ENCODE measurements at places on chromosomes 16 and 17.

DNA sequence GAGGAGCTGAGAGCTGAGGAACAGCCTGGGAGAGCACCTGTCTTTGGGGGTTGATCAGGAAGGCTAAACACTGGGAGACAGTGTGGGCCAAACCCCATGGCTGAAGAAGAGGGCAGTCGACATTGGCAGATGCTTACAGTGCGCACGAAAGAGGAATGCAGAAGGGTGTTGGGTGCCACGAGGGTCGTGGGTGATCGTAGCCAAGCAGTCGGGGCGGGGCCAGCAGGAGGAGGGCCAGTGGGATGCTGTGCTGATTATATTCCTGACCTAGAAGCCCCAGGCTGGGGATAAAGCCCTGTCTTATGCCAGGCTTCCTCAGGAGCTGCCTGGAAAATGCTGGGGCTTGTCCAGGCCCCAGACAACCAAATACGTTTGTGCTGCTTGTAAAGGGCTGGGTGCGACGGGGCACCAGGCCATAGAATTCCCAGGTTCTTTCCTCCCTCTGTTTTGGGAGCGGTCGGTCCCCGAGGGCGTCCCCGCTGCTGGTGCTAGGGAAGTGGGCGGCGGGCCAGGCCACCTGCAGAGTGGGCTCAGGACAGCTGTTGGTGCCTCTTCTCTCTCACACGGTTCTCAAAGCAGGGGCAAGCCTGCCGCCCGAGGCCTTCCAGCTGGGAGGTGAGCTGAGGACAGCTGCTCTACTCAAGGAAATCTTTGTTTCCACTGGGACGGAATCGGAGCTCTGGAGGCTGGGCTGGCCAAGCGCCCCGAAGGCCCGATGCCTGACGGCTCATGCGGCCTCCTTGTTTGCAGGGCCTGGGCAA lies 10.0 kb downstream of the C1QTNF1 start:
- DNase-seq: no peak

GRCh38 chr17:76273445-76274111 lies 8.4 kb downstream of the UBALD2 start:
- DNase-seq: no peak

- no peak for DNase-seq
These were observed 28.0 kb downstream of the NF1 start for GRCh38 chr17:31122746-31123145.

DNA sequence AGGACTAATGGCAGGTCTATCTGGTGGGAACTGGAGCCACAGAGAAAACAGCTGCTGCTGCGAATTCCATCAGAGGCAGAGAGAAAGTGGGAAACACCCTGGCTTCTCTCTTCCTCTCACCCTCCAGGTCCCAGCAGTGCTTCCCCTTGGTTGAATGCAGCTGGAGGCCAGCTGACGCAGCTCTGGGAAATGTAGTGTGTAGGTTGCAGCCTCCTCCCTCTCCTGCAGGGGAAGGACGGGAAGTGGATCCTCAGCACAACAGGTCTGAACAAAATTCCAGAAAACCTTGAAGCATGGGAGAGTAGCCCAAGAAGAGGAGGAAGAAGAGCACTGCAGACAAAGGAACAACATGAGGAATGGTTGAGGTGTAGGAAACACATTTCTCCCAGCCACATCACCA lies 67.8 kb upstream of the MMP2 start:
- DNase-seq: no peak

- DNase-seq: no peak
These were observed 96.8 kb upstream of the PSMD7 start for GRCh38 chr16:74199842-74200124.

GRCh38 chr16:4833584-4833983 lies 13.5 kb downstream of the GLYR1 start:
- no peak for DNase-seq

DNA sequence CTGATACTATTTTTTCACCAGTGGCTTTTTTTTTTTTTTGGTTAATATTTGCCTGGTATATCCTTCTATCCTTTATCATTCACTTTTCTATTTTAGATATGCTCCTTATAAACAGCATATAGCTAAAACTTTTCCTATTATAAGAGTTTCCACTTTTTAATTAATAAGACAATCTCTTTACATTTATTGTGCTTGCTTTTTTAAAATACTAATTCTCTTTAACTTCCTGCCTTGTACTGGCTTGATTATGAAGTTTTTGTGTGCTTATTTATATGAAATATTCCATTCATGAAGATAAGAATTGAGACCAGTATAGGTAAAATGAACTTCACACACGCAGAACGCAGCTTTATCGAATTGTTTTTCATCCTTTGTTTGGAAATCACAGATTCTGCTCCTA lies 9.0 kb upstream of the CDRT15 start:
- no peak for DNase-seq

DNA sequence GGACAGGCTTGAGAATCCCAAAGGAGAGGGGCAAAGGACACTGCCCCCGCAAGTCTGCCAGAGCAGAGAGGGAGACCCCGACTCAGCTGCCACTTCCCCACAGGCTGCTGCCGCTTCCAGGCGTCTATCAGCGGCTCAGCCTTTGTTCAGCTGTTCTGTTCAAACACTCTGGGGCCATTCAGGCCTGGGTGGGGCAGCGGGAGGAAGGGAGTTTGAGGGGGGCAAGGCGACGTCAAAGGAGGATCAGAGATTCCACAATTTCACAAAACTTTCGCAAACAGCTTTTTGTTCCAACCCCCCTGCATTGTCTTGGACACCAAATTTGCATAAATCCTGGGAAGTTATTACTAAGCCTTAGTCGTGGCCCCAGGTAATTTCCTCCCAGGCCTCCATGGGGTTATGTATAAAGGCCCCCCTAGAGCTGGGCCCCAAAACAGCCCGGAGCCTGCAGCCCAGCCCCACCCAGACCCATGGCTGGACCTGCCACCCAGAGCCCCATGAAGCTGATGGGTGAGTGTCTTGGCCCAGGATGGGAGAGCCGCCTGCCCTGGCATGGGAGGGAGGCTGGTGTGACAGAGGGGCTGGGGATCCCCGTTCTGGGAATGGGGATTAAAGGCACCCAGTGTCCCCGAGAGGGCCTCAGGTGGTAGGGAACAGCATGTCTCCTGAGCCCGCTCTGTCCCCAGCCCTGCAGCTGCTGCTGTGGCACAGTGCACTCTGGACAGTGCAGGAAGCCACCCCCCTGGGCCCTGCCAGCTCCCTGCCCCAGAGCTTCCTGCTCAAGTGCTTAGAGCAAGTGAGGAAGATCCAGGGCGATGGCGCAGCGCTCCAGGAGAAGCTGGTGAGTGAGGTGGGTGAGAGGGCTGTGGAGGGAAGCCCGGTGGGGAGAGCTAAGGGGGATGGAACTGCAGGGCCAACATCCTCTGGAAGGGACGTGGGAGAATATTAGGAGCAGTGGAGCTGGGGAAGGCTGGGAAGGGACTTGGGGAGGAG lies at the start of gene CSF3:
Gene CSF3 (plus strand): TSS at position 436 of the 993 bp plus-strand sequence. CDS start 35 bp downstream, at position 471.
- no peak for DNase-seq

GRCh38 chr17:47368262-47368661 lies 44.5 kb downstream of the EFCAB13 start:
- DNase-seq: no peak

DNA sequence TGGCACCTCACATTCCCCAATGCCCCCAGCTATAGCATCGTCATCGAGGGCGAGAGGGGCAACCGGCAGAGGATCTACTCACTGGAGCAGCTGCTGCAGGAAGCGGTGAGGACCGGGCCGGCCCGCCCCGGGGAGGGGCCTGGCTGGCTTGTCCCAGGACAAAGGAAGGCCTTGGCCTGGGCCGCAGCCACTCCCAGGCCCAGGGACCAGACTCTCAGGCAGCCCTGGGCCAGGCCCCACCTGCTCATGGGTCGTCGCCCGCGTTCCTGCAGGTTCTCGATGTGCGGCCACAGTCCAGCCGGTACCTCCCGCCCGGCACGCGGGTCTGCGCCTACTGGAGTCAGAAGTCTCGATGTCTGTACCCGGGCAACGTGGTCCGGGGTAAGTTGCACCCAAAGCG lies 53.4 kb downstream of the ACTG1 start:
- no peak for DNase-seq

DNA sequence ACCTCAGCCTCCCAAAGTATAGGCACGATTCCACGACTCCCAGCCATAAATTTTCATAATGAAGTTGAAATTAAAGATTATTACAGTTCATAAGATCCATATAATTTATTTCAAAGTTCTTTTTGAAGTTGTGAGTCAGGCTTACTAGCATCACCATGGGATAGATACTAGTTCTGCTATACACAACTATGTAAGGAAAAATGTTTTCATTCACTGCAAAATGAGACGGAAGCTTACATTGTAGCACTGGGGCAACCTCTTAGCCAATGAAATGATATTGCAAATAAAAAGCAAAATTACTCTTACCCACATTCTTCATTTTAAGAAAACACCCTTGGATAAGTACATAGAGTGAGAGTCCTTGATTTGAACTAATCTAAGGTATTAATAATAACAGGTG lies 18.8 kb upstream of the MARCHF10 start:
- no peak for DNase-seq

DNA sequence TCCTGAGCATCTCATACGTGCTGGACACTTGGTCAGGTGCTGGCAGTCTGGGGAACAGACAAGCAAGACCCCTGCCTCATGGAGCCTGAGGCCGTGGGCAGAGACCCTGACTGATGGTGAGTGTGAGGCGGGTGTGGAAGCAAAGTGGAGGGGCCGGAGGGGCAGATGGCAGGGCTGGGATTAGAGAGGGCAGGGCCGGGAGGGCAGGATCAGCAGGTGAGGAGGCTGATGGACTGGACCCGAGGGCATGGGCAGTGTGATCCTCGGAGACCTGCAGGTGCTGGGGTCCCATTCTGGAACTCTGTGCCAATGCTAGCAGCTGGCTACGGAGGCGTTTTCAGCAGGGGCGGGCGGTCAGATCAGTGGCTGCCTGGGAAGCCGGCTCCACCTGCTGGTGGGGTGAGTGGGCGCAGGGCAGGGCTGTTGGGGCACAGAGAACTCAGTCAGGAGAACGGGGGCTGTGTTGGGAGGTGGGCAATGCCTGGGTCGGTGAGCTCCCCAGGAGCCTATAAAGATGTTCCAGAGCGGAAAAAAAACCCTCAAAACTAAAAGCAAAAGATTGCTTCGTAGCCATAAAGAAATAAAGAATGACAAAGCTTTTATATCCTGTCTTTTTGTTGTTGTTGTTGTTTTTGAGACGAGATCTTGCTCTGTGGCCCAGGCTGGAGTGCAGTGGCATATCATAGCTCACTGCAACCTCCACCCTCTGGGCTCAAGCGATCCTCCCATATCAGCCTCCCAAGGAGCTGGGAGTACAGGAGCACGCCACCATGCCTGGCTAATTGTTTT lies 8.9 kb upstream of the C16orf74 start:
- peak; percentile 8 for DNase-seq

DNA sequence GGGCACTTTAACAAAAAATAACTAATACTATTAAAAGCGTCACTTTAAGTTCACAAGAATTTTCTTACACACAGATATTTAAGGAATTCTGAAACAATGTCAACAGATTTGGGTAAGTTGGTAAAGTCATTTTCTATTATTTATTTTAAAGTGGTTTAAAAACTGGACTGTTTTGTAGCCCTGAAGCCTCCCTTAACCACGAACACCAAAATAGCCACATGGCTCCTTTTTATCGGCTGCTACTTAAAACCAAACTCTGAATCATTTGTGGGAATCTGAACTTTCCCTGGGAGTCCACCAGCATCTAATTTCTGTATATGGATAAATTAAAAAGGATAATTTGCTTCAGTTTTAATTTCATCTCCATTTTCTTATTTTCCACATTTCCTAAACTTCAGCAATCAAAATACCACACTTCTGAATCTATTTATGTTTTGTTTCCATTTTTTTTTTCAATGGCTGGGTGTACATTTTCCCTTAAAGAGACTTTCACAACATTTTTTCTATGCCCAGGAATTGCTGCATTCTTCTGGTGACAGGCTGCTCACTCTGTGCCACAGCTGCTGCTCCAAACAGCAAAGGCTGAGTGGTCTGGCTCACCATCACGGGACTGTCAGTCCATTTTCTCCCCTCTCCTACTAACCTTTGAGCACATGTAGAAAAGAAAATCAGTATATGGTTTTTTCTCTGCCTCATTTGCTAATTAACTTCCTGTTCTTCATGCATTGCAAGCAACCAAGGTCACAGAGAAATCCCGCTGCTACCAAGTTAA lies 255.5 kb upstream of the KCNJ16 start:
- DNase-seq: no peak

DNA sequence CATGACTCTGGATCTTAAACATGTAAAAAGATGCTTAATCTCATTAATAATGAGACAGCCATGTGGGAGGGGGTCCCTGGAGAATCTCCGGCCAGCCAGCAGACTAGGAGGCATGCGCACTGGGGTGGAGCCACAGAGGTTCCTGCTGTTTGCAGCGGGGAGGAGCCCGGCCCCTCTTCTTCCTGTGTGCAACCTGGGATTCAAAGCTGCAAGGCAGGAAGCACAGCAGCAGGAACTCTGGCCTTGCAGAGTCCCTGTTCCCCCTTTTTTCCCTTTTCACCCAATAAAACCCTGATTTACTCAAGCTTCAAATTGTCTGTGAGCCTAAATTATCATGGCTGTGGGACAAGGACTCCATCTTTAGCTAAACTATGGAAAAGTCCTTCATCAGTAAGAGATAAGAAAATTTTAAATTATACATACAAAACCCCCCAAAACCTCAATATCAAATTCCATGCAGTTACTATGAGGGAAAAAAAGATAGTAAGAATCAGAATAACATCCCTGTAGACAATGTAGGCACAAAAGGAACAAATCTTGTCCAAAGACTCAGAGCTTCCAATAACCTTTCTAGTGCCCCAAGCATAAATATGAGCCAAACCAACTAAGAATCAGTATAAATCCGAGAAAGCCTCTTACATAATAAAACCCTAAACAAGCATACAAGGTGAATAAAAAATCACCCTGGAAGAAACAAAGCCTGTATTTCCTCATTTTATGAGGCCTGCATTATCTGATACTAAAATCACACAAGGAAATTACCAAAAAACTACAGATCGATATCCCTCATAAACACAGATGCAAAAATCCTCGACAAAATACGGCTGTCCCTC lies 12.1 kb downstream of the CFDP1 start:
- DNase-seq: no peak

DNA sequence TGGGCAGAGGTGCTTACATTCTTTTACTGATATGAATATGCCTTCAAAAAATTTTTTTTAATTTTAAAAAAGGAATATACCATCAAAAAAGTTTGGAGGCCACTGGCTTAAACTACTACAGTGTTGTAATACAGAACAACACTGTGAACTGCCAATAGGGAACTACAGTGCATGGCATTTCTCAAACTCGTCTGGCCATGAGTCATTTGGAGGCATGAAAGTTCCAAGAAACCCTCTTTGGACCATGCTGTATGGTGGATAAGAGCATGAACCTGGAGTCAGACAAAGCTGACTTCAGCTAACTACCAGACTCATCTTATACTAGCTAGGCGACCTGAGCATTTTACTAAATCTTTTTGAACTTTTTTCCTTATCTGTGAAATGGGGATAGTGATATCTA lies 9.2 kb upstream of the NF1 start:
- no peak for DNase-seq

- DNase-seq: no peak
These were observed 139.1 kb upstream of the GSE1 start for GRCh38 chr16:85473909-85474620.

DNA sequence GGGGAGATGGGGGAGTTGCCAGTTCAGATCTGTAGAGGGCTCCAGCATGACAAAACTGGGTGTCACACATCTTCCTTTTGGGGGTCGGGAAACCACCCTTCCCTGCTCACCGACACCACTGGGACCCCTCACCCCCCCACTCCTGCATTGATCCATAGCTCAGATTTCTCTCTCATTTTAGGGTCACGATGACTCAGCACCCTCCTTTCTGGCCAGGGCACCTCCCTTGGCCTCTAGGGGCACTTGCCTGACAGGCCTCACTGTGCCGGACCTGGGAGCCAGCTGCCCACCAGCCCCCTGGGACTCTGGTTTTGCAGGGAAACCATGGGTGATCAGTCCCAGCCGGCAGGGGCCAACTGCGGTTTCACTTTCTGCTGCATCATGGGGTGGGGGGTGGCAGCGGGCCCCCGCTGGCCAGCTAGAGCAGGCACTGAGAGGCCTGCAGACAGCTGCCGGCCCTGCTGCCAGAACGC lies 239.4 kb downstream of the MRTFB start:
- no peak for DNase-seq

Data from T-helper 9 cell (primary cell).